ENCODE measurements at places on chromosomes 3 and 15. TPM values are rescaled to one million over a fixed set of nuclear protein-coding genes. Genes with fewer than 3 reads are reported as not detected.

DNA sequence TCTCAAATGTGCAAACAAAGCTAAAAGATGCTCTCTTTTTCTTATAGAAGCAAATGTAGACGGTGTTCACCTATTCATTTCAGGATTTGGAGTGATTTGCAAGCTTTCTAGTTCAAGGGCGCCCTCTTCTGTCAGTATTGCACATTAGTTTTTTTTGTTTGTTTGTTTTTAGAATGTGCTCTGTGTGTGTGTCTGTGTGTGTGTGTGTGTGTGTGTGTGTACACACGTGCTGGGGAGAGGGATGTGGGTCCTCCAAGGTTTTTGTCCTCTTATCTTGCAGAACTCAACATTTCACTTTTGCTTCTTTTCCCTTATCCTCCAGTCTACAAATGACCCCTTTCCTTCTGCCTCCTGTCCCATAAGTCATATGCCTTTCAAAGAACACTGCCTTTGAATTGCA lies 23.5 kb downstream of the DNAH1 start:
- no peaks in the 10 kb centered on the region for H3K27me3 ChIP-seq
- H3K36me3 ChIP-seq, result no peaks in the 10 kb centered on the region
- no peak overlapping the region for H3K4me3 ChIP-seq
- DNase-seq, result peak; percentile 44
- no peak overlapping the region for H3K27ac ChIP-seq

- no peak overlapping the region for H3K4me3 ChIP-seq
- peaks cover 15% of the 10 kb centered on the region for H3K27me3 ChIP-seq
- no peaks in the 10 kb centered on the region for H3K36me3 ChIP-seq
- H3K27ac ChIP-seq, result no peak overlapping the region
- H3K4me1 ChIP-seq, result no peaks in the 10 kb centered on the region
Measured at GRCh38 chr15:38374556-38374955, 79.4 kb upstream of the FAM98B start.

DNA sequence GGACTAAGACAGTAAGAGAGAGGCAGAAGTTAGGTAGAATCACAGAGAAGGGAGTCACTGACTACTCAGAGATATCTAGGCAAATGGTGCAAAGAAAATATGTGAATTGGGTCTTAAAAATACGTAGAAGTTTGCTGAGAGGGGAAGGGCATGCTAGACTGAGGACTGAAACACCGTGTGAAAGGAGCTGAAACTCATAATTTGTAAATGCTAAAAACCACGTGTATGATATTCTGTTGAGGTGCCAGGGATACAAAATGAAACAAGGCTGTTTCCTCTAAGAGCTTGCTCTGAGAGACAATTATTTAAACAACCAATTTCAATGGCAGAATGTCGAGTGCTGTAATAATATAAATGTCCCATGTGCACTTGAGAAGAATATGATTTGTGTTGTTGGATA lies 47.2 kb downstream of the NCK1 start:
- DNase-seq, result no peak
- no peaks in the 10 kb centered on the region for H3K27me3 ChIP-seq
- H3K27ac ChIP-seq, result peak overlapping the region; percentile 14
- peaks cover 24% of the 10 kb centered on the region for H3K36me3 ChIP-seq
- H3K4me1 ChIP-seq, result peaks cover 71% of the 10 kb centered on the region

GRCh38 chr3:62942764-62943163 lies 67.5 kb upstream of the CADPS start:
- H3K27ac ChIP-seq, result no peak overlapping the region
- no peaks in the 10 kb centered on the region for H3K36me3 ChIP-seq
- H3K4me3 ChIP-seq, result no peak overlapping the region
- no peaks in the 10 kb centered on the region for H3K27me3 ChIP-seq
- H3K4me1 ChIP-seq, result no peaks in the 10 kb centered on the region

GRCh38 chr3:140850210-140850955 lies 91.3 kb upstream of the SLC25A36 start:
- no peak overlapping the region for H3K4me3 ChIP-seq
- DNase-seq, result no peak
- no peak overlapping the region for H3K27ac ChIP-seq
- peaks cover 3% of the 10 kb centered on the region for H3K4me1 ChIP-seq
- H3K36me3 ChIP-seq, result no peaks in the 10 kb centered on the region

DNA sequence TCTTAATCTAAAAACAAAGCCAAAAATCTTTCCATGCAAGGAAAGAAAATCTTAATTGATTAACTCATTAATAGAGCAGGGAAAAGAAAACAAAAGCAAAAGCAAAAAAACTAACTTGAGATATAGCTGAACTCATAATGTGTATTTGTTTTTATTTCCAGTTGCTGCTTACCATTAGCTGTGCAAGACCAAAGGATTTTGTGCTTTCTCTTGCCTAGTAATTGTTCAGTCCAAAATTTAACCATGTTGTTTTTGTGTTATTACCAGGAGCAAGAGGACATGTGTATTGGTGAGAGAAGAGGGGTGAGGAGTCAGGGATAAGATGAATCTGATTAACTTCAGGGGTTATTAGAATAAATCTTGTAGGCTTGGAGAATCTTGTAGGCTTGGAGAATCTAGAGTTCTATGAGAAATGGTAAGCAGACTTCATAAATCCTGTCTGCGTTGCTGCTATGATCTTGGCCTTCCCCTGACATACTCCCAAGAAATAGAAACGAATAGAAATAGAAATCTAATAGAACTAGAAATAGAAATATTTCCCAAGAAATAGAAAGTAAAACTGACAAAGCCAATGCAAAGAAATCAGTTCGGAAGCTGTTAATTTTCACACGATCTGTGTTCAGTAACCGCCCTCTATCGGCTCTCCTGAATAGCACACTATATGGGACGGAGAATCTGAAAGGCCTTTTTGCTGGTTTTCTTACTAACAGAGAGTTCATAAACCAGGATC lies 72.6 kb upstream of the TNFSF10 start:
- DNase-seq, result peak; percentile 40
- H3K4me3 ChIP-seq, result peak overlapping the region; percentile 79
- peaks cover 5% of the 10 kb centered on the region for H3K27me3 ChIP-seq
- H3K4me1 ChIP-seq, result peaks cover 53% of the 10 kb centered on the region
- peaks cover 5% of the 10 kb centered on the region for H3K36me3 ChIP-seq
- peak overlapping the region; percentile 70 for H3K27ac ChIP-seq

Gene CLSTN2
- total RNA-seq, result not detected

- H3K27me3 ChIP-seq, result no peaks in the 10 kb centered on the region
- DNase-seq, result no peak
- H3K36me3 ChIP-seq, result no peaks in the 10 kb centered on the region
- no peak overlapping the region for H3K27ac ChIP-seq
- H3K4me3 ChIP-seq, result no peak overlapping the region
Measured at GRCh38 chr3:23874359-23875112, 42.3 kb downstream of the NKIRAS1 start.

Gene GABRR3
- not detected for total RNA-seq

DNA sequence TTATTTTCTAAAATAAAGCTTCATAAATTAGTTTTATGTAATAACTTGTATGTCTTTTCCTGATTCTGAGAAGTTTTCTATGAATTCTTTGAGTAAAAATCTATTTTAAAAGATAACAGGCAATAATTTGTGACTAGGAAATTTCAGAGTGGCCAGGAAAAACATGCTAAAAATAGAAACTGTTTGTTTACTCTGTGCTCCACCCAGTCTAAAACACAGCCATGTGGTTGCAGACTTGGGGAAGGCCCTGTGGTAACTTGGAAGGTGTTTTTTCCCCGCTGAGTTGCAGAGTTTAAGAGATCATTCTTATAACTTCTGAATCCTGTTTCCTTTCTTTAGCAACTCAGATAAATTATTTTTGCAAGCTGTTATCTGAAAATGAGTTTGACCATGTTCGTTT lies 21.9 kb downstream of the PLCL2 start:
- DNase-seq, result peak; percentile 37
- H3K4me1 ChIP-seq, result peaks cover 79% of the 10 kb centered on the region
- no peak overlapping the region for H3K27ac ChIP-seq
- no peak overlapping the region for H3K4me3 ChIP-seq

DNA sequence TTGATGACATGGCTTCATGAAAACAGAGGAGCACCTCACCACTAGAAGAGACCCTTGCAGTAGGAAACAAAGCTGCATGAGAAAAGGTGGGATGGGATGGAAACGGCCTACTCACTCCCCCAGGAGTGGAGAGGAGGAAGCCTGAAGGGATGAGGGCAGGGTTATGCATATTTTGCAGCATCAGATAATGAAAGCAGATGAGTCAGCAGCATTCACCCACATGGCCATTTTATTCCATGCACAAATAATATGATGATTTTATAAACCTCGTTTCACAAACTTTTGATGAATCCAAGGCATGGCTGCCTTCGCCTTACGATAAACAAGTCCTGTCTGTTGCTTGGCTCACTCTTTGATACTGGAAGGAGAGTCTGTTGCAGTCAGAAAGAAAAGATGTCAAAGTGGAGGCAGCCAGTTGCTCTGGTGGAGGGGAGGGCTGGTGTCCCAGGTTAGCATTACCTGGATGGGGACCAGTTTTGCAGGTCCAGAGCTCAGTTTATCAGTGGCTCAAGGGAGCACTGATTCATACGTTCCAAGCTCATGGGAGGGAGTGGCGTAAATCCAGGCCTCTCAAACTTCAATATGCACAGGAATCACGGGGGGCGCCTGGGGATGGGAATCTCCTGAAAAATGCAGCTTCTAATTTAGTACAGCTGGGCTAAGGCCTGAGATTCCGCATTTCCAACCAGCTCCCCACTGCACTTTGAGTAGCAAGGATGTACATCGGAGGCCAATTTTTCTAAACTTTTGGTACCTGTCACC lies 9.2 kb upstream of the EHD4 start:
- H3K27me3 ChIP-seq, result no peaks in the 10 kb centered on the region
- peaks cover 15% of the 10 kb centered on the region for H3K4me1 ChIP-seq
- peak; percentile 7 for DNase-seq
- no peaks in the 10 kb centered on the region for H3K36me3 ChIP-seq
- H3K27ac ChIP-seq, result peak overlapping the region; percentile 12

- no peak overlapping the region for H3K27ac ChIP-seq
- H3K4me3 ChIP-seq, result no peak overlapping the region
- DNase-seq, result no peak
- no peaks in the 10 kb centered on the region for H3K4me1 ChIP-seq
- no peaks in the 10 kb centered on the region for H3K36me3 ChIP-seq
- no peaks in the 10 kb centered on the region for H3K27me3 ChIP-seq
Measured at GRCh38 chr3:21694506-21694905, 56.5 kb downstream of the ZNF385D start.

DNA sequence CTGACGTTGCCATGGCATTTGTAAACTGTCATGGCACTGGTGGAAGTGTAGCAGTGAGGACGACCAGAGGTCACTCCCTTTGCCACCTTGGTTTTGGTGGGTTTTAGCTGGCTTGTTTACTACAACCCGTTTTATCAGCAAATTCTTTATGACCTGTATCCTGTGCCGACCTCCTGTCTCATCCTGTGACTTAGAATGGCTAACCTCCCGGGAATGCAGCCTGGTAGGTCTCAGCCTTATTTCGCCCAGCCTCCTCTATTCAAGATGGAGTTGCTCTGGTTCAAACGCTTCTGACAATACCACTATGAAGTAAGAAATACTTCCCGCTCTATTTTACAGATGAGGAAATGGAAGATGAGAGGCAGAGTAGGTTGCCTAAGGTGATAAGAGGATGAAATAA lies 16.6 kb downstream of the PAQR9 start:
- H3K4me3 ChIP-seq, result no peak overlapping the region
- H3K36me3 ChIP-seq, result no peaks in the 10 kb centered on the region
- peaks cover 35% of the 10 kb centered on the region for H3K27me3 ChIP-seq
- H3K27ac ChIP-seq, result no peak overlapping the region
- no peak for DNase-seq

Gene CCDC191
- 3.5 TPM for total RNA-seq

DNA sequence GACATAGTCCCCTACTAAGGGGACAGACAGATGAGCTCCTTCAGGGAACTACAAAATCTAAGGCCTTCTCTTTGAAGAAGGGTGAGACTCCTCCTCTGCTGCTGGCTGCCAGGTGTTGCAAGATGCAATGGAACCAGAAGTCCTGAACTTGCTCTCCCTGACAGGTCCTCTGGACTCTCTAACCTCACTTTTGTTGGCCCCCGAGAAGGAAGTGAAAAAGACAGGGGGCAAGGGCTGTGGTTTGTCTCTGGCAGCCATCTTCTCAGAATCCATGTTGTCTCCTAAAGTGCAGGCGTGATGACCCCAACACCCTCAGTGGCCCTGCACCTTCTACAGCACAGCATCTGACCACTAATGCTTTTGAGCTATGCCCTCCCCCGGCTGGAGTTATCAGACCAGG lies 292.5 kb downstream of the CHST2 start:
- no peaks in the 10 kb centered on the region for H3K27me3 ChIP-seq
- H3K4me1 ChIP-seq, result peaks cover 7% of the 10 kb centered on the region
- peaks cover 2% of the 10 kb centered on the region for H3K36me3 ChIP-seq
- no peak overlapping the region for H3K4me3 ChIP-seq
- no peak overlapping the region for H3K27ac ChIP-seq

DNA sequence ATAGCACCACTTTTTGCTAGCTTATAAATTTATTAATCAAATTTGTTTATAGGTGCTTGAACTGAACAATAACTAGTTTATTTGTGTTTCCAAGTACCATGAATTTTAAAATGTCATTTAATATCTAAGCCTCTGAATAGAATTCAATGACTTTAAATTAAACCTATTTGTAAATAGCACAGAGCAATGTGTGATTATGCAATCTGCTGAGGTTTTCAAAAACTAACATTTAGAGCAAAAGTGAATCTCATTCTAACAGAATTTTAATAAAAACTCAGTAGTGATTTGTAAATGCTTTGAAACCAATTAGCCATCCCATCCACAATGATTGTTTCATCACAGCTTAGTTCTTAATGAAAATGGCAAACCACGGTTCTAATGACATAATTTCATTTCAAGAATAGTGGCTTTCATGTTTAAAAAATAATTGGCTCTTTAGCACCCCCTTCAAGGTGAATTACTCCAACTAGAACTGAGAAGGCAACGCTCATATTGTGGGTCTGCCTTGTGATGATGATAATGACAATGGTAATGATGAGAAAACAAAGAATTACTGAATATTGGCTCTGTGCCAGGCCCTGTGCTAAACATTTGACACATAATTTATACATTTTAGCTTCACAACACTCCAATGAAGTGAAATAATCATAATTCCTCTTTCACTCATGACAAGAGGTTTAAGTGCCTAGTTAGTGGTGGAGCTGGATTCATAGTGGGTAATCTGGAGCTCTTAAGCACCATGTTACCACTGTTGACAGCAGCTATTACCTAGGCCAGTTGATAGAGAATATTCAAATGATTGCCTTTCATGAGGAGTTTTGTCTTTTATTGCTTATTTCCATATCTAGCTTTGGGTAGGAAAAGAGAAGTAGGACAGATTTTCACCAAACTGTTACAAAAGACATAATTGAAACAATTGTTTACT lies 145.7 kb downstream of the RBMS3 start:
- no peaks in the 10 kb centered on the region for H3K27me3 ChIP-seq
- no peak overlapping the region for H3K4me3 ChIP-seq
- no peaks in the 10 kb centered on the region for H3K36me3 ChIP-seq
- H3K27ac ChIP-seq, result no peak overlapping the region
- no peak for DNase-seq

DNA sequence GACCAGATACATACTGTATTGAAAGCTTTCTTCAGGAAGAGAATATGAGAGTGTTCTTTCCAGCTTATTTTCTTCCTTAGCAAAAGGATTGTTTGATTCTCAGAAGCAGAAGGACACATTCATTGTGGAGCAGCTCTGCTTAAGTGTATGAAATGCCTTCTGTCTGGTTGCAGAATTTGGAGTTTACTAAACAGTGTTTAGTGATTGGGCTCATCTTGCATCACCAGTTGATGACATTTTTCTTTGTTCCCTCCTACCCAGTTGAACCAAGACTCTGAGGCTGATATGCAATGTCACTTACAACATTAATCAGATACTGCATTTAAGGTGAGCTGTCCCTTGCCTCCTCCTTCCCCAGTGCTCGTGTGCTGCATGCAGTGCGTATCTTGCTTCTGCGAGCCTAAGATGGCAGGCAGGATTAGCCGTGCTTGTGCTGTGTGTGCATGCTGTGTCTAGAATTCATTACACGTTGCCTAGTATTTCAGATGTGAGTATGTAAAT lies 18.4 kb downstream of the ZBTB38 start:
- peaks cover 5% of the 10 kb centered on the region for H3K27me3 ChIP-seq
- H3K4me1 ChIP-seq, result peaks cover 30% of the 10 kb centered on the region
- DNase-seq, result peak; percentile 31
- H3K4me3 ChIP-seq, result peak overlapping the region; percentile 81
- H3K27ac ChIP-seq, result peak overlapping the region; percentile 87
- H3K36me3 ChIP-seq, result peaks cover 7% of the 10 kb centered on the region
